ENCODE measurements at places on chromosomes 16 and 17.

- no peak for DNase-seq
Measured at GRCh38 chr17:57440522-57441269, 184.4 kb downstream of the MSI2 start.

DNA sequence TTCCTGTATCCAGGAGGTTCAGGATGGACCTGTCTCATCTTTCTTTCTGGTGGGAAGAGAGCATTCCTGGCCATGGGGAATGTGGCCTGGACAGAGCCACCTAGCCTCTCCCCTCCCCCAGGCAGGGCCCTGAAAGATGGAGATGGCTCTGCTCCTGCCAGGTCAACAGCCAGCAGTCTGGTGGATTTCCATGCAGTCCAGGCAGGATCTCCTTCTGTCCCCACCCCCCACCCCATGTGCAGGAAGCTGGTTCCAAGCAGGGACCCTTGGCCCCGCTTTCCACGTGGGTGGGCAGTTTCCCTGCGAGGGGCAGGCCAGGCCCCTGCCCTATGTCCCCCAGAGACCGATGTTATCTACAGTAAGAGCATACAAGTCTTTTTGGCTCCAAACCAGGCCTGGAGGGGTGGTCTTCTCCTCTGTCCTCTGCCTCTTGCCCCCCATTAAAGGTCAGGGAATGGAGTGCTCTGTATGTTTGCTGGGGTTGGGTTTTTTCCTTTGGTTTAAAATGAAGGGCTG is 240.5 kb downstream of the SEC14L1 start:
- DNase-seq: no peak

GRCh38 chr16:58495521-58496331 is 4.2 kb upstream of the NDRG4 start:
- no peak for DNase-seq

DNA sequence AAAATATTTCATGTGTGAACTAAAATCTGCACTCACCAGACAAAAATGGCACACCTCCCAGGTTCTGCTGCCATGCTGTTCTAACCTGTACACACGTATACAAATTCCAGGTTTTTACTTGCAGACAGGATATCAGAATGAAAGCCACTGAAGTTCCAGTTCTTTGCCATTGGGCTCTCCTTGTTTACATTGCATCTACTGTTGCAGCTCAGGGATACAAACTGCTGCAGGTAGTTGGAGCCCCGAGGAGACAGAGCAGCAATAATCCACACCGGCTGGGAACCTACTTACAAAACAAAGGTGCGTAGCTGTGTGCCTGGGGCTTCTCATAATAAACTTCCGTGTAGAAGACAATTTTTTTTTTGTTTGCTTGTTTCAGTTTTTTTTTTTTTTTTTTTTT is 59.6 kb downstream of the HAPSTR1 start:
- no peak for DNase-seq

- no peak for DNase-seq
Measured at GRCh38 chr17:66915204-66915611, 49.3 kb upstream of the CACNG4 start.

DNA sequence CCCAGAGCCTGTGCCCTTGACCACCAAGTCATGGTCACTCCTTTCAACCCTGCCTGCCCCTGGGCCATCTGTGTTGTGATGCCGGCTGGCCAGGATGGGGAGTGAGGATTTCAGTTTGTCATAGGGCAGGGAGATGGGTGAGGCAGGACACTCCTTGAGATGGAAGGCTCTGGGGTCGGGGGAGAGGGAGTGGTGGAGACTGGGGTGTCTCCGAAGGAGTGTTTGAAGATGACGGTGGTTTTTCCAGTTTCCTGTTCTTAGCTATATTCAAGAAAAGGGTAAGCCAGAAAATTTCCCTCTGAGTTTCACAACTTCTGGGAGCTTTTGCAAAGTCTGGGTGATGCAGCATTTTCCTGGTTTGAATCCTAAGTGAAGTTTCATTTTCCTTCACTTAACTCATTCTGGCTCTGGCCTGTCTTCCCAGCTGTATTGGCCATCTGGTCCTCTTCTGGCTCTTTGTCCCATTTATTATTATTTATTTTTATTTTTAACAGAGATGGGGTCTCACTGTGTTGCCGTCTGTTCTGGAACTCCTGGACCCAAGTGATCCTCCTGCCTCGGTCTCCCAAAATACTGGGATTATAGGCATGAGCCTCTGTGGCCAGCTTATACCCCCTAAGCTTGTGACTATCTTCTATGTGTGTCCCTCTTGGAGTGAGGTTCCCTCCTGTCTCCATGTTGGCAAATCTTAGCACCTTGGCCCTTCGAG is 27.7 kb downstream of the ABCC1 start:
- no peak for DNase-seq

GRCh38 chr17:3963237-3964201 is 718 bp downstream of the ATP2A3 start:
- DNase-seq: no peak

- no peak for DNase-seq
Measured at GRCh38 chr16:57146040-57146647, 39.7 kb downstream of the PSME3IP1 start.

DNA sequence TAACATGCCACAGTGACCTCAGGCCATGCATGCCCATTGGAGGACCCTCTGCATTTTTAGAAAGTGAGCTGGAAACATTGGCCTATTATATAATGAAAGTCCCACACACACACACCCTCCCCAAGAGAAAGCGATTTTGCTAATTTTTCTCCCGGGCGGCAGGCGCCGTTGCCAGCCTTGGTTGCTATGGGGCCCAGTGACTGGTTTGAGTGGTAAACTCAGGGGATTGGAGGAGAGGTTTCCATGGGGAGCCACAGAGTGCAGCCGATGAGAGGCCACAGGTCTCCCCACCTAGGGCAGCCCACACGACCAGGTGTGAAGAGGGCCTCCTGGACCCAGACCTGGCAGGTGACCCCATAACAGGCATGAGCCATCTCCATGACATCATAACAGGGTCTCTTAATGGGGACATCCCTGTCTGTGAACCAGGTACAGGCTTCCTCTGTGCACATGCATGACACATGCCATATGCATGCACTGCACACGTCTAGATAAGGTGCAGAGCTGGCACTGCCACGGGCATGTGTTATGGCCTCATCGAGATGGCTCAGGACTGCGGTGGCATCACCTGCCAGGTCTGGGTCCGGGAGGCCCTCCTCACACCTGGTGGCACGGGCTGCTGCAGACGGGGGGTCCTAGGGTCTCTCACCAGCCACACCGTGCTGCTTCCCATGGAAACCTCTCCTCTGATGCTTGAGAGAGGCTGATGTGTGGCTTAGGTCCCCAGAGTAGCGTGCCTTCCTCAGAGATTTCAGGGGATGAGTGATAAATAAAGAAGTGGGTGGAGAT is 144.1 kb downstream of the RBFOX3 start:
- DNase-seq: no peak

DNA sequence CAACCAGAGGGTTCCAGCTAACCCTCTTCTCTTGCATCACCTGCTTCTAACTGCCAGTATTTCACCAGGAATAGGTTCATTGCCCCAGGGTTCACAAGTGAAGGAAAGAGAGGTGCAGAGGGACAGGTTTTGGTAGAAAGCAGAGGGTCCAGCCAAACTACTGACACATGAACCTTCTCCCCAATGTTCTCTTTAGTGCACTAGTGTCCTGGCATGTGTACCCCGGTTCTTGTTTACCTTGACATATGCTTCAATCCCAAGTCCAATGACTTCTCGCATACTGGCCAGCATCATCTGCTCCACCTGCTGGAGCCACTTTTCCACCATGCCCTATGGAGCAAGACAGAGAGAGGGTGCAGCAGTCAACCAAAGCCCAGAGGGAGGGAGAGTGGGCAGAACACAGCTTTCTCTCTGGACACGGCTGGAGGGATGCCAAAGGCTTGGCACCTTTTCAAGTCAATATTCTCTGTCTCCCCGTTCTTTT is 90.6 kb downstream of the DNAH3 start:
- DNase-seq: no peak

DNA sequence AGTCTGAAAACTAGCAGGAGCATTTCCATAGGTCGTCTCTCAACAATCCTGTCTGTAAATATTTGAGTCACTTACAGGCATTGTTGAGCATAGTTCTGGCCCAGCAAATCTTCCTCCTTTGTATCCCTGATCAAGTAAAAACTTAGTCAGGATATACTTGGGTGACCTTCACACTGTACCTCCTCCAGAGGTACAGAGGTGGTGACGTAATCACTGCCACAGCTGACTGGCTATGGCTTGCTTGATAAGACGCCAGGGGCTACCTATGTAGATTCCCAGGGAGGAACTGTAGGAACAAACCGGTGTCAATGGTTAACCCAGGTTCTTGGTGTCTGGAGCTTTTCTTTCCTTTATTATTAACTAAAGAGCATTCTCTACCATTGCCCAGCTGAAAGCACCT is at the start of gene KCNJ16:
Gene KCNJ16, plus strand, starts transcription at position 270 of the 400 bp plus-strand sequence. CDS start 56,863 bp downstream, outside the sequence.
- DNase-seq: no peak

DNA sequence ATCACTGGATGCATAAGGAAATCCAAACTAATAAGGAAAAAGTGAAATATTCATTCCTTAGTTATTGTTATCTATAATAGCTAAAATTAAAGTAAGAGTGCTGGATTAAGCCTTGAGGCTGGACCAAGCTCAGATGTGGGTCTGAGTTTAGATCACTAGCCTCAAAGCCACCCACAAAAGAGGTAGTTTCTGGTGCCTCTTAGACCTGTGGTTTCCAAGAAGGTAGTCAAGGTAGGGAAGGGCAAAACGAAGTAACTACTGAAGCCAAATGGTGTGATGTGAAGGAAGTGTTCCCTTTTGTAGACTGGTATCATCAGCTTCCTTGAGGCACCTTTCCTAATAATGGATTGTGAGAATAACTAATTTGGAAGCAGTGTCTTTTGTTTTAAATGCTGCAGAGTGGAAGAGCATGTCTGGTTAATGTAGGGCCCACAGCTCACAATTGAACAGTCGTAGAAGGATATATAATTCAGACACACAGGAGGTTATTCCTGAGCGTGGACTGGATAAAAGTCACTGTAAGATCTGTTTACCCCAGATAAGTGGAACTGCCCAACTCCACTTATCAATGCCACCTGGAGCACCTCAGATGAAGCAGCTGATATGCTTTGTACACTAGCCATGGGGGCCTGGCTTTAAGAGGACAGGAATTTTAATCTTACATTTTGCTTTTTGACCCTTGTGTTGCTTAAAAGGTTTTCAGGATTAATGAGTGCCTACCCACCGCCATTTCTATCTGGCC is 31.7 kb upstream of the LCMT1 start:
- DNase-seq: no peak

- DNase-seq: no peak
Measured at GRCh38 chr17:75557075-75557851, 30.3 kb upstream of the MYO15B start.

DNA sequence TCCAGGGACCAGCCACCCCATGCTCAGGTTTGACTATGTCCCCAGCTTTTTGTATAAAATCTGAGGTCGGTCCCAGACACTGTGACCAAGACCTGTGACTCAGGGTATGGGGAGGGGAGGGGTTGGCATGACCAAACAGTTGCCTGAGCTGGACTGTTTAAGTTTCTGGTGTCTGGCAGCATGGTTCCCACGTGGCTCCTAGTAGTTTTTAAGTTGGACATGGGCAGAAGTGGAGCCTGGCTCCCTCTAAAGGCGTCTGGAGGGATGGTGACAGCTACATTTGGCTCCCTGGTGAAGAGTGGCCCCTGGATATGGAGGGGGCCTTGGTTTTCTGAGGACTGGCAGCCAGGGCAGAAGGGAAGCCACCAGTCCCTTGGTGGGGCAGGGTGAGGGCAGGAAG is 7.9 kb downstream of the SMCR8 start:
- no peak for DNase-seq

DNA sequence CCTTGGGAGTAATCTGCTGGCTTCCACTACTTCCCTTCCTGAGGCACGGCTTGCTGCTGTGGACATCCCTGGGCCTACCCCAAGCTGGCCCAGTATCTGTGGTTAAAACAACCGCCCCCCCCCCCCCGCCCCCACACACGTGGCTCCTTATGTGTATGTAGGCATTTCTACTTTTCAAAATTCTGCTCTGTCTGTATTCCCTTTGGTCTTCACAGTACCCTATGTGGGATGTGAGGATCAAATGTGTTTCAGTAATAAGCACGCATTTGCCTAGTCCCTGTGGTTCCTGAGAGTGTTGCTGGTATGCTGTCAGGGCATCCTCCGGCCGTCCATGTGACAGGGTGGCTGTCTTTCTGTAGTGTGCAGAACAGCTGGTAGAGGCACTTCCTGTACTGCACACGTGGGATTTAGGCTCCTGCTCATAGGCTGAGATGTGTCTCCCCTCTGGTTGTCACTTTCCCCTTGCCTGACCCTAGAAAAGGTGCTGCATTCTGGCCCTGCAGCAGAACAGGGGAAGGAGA is 2.2 kb downstream of the NT5M start:
- no peak for DNase-seq

GRCh38 chr16:26857371-26857770 is 209.4 kb upstream of the C16orf82 start:
- no peak for DNase-seq

- DNase-seq: no peak
Measured at GRCh38 chr16:8505327-8505991, 84.9 kb downstream of the TMEM114 start.

- DNase-seq: no peak
Measured at GRCh38 chr17:29039764-29040598, 3.0 kb upstream of the PIPOX start.

DNA sequence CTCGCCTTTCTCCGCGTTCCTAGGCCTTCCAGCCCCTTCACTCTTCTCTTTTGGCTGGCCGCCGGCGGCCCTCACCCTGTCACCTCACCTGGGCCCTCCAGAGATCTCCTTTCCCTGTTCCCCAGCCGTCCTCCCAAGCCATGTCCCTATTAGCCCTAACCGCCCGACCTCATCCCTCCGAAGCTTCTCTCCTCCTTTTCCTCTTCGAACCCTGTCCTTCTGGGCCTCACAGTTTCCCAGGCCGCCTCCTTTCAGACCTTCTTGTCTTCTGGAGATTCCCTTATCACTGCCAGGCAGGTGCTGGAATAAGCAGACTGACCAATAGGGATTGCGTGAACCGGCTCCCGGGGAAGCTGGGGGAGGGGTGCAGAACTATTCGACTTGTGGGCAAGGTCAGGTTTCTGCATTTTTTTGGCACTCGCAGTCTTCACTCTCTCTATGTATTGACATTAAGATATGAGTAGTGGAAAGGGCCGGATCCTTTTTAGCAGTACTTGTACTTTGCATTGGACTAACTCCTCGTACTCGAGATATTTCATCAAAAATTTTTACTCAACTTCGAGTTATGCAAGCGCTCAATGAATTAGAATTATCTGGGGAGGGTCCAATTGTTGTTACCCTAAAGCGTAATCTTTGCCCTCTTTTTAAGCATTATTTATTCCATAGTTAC is 690 bp downstream of the RHOT1 start:
- DNase-seq: no peak

DNA sequence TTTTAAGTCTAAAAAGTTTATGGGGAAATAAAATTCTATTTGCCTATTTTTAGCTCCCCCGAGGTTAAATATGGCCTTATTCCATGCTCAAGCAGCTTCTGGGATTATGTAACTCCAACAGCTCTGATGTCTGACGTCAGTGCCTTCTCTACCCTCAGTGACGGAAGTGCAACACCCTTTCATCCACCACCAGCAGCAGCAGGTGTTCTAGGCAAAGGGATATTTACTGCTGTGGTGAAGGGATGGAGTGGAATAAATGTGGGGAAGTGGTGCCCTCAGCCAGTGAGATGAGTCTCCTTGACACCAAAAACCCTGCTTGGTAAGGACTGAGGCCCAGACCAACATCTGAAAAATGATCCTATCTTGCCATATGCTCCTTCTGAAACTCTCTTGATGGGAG is 247.4 kb downstream of the SHISA9 start:
- DNase-seq: peak; percentile 53

Measured in NCI-H524 treated with DMSO at 0.1 percent for 48 hours (cell line).